ENCODE measurements at places on chromosomes 11 and 22.

DNA sequence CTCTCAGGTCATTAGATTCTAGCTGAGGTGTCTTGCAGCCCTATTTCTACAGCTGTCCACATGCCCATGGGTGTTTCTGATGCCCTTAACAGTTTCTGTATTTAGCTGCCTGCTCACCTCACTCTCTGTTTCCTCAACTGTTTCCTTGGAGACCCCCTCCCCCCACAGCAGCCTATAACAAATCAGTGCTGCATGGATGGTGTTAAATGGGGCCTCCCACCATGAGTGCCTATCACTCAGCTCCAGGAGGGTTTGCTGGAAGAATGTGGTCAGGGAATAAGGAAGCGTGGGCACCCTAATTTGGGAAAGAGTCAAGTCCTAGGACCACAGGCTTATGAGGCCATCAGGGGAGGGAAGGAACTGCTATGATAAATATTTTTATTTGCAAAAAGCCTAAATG lies 8.6 kb downstream of the KLHL35 start:
- no peak for DNase-seq

- DNase-seq = no peak
Observed at GRCh38 chr11:12932485-12932884, 76.6 kb upstream of the RASSF10 start.

GRCh38 chr22:48640890-48641841 lies 1186.5 kb downstream of the BRD1 start:
- no peak for DNase-seq

DNA sequence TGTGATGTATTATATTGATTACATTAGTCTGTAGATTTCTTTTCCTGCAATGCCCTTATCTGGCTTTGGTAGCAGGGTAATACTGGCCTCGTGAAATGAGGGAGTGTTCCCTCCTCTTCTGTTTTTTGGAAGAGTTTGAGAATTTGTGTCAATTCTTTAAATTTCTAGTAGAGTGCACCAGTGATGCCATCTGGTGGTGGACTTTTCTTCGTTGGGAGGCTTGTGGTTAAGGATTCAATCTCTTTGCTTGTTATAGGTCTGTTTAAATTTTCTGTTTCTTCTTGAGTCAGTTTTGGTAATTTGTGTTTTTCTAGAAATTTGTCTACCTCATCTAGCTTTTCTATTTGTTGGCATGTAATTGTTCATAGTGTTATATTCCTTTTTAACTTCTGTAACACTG lies 18.9 kb downstream of the SHANK3 start:
- no peak for DNase-seq

- peak; percentile 52 for DNase-seq
Observed at GRCh38 chr11:33063326-33063881, 24.0 kb downstream of the TCP11L1 start.

GRCh38 chr22:44870021-44870420 lies 117.6 kb downstream of the ARHGAP8 start:
- no peak for DNase-seq

GRCh38 chr11:64856382-64857227 lies 12.2 kb upstream of the CDC42BPG start:
- DNase-seq = peak; percentile 98

DNA sequence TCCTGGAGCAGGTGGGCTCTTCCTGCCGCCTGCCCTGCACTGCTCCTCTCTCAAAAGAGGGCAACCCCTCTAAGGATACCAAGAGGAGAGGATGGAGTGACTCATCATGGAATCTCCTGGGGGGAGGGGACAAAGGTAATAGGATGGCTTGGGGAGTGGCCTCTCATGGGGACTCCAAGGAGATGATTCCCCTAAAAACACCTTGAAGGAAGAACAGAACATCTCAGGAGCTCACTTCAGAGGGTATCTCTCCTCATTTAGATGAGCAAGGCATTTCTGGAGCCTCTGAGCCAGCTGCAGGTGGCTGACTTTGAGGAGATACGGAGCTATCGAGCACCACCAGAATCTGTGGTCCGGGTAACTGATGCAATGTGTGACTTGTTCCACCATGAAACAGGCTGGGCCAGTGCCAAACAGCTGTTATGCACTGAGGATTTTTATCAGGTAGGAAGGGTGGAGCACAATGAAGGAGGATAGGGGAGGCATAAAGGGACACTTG lies 40.2 kb downstream of the RRP8 start:
- DNase-seq = no peak

GRCh38 chr11:77589181-77589520 lies 602 bp upstream of the AQP11 start:
- DNase-seq = no peak

DNA sequence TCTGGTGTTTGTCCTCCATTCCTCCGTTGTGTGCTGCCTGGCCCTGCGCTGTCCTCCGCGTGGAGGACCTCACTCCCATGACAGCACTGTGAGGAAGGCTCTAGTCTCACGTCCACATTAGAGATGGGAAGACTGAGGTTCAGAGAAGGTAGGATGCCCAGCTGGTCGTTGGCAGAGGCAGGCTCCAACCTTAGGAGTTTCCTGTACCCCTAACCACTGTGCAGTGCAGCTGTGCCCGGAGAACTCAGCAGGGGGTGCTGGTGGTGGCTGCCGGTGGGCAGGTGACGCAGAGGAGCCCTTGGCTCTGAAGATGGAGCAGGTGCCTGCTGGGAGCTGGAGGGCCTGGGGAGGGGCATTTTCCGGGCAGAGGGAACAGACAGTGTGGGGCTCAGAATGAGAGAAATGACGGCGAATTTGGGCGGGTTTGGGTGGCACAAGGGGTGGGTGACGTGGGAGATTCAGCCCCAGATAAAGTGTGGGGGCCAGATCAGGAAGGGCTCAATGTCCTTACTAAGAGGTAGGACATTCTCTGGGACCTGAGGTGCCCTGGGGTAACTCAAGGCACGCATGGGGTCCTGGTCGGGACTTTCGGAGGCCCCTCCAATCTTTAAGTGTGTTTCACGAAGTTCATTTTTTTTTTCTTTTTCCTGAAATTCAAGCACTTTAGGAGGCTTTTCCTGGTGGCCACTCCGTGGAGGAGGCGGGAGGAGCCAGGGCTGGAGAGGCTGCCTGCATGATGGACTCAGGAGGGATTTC lies 535.0 kb downstream of the TBC1D22A start:
- no peak for DNase-seq

DNA sequence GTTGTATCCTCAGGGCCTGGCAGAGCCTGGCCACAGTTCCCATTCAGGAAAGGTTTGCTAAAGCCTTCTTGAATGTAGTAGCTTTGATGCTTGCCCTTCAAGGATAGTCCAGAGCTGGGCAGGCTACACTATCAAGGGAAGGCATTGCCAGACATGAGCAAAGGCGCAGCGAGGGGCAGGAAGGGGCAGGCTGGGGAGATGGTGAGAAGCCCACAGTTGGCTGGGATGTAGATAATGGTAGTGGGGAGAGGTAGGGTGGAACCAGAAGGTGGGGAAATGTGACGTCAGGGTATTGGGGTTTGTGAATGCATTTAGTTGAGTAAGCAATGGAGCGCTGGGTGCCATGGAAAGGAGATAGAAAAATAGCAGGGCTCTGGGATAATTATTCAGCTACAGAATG lies 28.6 kb downstream of the LRRC32 start:
- no peak for DNase-seq
